GDM1 (cell line): ENCODE measurements at places on chromosomes 6 and 20.

DNA sequence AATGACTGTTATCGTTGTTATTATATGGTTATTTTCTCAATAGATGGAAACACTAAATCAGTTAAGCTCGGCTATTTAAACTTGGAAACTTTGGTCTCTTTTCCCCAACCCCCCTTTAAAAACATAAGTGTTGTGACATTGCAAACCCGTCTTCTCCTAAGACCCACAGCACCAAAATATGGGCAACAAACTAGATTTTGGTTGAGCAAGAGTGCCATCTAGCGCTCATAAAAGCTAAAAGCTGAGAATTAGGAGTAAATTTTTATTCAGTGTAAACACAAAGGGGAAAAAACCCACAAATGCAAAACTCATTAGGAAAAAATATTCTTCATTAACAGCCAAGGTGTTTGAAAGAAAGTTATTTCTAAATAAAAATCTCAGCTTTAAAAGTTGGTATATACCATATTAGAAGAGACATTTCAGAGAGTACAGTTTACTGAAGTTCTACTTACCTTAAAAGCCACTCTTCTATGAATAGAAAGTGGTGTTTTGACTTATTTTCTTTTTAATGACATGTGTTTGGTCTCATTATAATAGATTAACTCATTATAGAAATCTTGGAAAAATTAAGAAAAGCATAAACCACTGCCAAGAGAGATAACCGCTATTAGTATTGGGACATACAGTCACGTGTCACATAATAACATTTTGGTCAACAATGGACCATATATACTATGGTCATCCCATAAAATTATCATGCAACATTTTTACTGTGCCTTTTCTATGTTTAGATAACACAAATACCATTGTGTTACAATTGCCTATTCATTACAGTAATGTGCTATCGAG, 21.1 kb downstream of the SESN1 start:
- peak; percentile 58 for DNase-seq

DNA sequence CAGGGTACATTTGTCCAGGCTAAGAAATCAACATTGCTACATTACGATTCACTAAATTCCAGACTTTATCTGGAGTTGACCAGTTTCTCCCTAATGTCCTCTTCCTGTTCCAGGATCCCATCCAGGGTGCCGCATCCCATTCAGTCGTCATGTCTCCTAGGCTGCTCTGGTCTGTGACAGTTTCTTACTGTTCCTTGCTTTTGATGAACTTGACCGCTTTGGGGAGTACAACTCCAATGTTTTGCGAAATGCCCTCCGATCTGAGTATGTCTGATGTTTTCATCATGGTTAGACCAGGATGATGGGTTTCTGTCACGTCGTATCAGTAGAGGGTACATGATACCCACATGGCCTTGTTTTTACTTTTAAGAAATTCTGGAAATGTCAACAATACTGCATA, 62.2 kb downstream of the CTCFL start:
- no peak for DNase-seq

GRCh38 chr6:155287762-155288161, 23.9 kb downstream of the CLDN20 start:
- DNase-seq: no peak

- DNase-seq: no peak
Measured at GRCh38 chr6:131124336-131125071, 10.8 kb upstream of the AKAP7 start.

GRCh38 chr6:29925727-29926412, 16.5 kb upstream of the HLA-A start:
- DNase-seq: no peak

DNA sequence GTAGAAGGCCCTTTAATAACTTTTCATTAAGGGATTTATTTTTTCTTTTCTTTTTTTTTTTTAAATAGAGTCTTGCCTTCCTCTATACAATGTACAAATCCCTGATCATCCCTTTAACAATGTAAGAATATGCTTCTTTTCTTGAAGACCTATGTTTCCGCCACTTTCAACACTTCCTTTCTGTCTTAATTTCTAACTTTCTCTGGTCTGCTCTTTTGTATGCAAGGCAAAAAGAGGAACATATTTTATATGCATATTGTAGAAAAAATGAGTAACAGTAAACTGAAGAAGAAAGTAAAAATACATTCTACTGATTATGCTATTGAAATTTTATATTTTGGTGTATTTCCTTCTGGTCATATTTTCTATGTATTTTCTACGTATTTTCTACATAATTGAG, 484.7 kb downstream of the TFAP2B start:
- peak; percentile 4 for DNase-seq

- DNase-seq: no peak
Measured at GRCh38 chr20:54650052-54650719, 174.8 kb downstream of the DOK5 start.

DNA sequence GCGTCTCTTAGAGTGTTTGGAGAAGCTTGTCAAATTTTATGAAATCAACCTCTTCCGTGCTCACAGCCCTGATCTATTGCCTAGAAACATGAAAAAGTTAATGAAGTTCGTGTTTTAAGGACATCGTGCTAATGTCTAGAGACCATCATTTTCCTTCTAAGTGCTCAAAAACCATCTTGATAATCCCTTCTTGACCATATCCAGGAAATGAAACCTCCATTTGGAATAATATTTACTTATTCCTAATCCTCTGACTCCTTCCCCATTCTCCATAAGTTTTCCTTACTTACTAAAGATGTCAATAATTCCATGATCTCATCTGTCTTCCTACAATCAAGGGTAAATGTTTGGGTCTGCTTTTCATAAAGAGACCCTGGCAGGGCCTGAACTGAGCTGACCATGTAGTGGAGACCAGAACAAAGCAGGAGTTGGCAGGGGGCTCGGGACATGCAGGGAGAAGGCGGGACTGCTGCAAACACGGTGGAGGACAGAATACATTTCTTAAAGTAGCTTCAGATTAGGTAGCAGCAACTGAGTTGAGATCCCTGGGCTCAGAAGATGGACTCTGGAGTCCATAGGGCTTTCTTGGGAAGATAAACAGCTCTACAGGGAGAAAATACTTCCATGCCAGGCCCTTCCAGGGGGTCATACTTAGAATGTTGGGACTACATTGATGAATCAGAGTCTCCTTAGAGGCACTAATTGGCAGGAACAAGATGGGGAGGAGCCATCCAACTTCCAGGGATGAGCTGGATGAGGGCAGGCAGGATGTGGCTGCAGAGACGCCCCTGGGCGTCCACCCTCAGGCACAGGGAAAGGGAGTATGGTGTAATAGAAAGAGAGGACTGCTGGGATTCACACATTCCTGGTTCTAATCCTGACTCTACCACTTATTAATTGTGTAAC, 100.7 kb downstream of the RIN2 start:
- no peak for DNase-seq

- no peak for DNase-seq
Measured at GRCh38 chr20:23663180-23663579, 25.4 kb upstream of the CST3 start.

DNA sequence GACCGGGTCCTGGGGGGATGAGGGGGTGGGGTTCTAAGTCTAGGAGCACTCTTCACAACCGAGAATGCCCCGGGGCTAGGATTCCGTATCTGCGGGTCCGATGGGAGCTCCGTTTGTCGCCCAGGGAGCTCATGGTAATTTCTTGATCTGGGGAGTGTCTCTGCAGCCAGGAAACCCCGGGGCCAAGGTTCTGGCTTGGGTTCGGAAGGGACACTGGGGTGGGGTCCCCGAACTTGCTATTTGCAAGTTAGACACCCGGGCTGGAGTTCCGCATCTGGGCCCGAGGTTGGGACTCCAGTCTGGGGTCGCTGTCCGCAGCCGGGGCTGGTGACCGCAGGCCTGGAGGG, 397 bp downstream of the PEDS1 start:
- no peak for DNase-seq

GRCh38 chr20:45501600-45501999, 13.8 kb downstream of the SPINT3 start:
- DNase-seq: no peak

DNA sequence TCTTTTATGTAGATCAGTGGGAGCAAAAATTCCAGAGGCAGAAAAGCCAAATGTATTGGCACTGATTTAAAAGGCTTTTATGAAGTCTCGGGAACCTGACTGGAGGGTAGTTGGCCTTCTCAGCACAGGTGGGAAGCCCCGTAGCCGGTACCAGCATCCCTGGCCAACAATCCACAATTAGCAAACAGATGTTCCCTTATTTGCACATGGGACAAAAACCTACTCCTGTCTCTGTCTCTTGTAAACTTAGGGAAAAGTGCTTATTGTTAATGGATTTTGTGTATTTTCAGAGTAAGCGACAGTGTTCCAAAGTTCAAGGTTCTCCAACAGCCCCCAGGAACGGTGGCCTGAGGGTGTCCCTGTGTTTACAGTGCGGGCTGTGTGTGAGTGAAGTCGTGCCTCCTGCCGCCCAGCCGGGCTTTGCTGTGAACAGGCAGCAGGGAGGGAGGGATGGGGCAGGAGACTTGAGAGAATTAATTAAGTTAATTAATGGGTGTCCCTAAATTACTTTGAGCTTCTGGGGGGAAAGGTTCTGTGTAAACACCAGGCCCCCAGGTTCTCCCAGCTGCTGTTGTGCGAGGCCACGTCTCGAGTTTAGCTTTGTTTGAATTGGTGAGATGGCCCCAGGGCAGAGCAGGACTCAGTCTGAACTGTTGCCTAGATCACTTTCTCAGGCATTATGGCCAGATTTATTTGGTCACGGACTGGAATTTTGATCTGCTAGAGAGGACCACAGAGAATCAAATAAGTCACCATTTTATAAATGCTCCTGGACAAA, 3.9 kb downstream of the SYNJ2 start:
- DNase-seq: no peak

GRCh38 chr6:84815896-84816735, 51.7 kb upstream of the TBX18 start:
- no peak for DNase-seq

- DNase-seq: no peak
Measured at GRCh38 chr6:97456070-97456469, 173.1 kb upstream of the MMS22L start.

- no peak for DNase-seq
Measured at GRCh38 chr6:149405823-149406765, 6.0 kb downstream of the SUMO4 start.

DNA sequence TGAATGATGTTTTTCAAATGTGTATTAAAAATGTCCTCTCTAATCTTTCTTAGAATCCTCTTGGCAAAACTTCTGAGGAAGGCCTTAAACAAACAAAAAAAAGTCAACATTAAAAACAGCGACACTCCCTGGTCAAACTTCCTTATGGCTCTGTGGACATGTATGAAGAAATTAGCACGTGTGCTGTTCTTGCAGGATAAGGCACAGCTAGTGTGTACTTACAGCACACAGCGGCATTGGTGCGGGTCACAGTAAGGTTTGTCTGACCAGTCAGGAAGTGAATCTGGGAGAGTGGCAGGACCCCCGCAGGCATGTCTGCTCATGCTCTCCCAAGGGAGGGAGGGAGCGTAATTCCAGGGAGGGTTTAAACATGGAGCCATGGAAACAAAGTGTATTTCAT, 38.8 kb downstream of the SLC22A1 start:
- no peak for DNase-seq

DNA sequence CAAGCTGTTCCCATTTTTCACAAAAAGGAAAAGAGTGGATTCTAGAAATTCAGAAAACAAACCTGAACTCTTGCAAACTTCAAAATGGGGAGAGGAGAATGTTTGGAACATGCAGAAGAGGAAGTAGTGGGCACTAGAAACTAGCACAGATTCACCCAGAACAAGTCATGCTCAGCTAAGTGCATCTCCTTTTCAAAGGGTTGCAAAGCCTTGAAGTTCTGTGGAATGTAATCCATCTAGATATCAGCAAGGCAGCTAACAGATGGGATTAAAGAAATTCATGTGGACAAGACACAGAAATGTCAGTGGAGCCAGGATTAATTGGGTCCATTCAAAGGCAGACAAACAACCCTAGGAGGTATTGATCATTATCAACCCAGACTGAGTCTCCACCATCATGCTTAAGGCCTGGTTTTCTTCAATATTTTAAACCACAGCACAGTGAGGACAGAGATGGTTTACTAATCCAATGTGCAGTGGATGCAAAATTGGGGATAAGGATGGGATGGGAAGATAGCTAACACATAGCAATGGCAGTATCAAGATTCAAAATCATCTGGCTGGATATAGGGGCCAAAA, 31.3 kb downstream of the KCNK5 start:
- DNase-seq: no peak

DNA sequence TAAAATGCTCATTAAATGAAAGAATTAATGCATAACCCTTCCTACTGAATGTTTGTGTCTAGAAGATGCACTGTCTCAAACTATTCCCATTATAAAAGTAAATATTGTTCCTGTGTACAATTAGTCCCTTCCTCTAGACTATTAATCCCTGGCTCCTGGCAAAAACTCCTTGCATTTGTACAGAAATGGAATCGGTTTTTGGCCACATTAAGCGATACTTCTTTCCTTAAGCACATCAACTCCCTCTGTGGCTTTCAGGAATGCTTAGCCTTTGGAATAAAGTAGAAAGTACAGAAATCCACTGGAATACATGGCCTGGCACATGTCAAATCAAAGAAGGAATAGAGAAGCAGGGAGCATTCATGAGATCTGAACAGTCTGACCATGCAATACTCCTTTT, 179.8 kb downstream of the GMPR start:
- DNase-seq: no peak

GRCh38 chr6:107310362-107310761, 149.0 kb downstream of the PDSS2 start:
- no peak for DNase-seq

DNA sequence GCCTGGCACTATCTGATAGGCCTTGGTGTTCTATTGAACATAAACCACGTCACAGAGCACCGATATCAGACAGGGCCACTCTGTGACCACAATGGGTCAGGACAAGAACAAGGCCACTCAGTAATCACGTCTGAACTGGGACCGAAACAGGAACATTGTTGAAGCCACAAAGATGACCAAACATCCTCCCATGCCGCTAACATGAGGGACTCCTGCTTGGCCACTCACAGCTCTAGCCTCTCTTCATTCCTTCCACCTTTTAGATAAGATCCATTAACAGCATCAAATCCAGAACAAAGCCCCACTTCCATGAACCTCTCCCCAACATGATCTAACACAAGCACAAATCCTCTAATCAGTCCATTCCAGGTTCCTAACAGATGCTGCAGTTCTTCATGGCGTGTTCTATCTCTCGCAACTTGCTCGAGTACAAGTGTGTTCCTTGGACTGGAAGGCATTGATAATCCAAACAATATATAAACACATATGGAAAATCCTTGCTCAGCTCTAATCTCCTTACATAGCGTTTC, 7.4 kb downstream of the SIRT5 start:
- no peak for DNase-seq
